Fibroblast of lung (primary cell): ENCODE measurements at places on chromosomes 12 and 14. TPM values are rescaled to one million over a fixed set of nuclear protein-coding genes. Genes with fewer than 3 reads are reported as not detected.

The MTERF2 gene
- total RNA-seq: 6.2 and 7.3 TPM in 2 replicates

The PRKD1 gene
- 15.9 and 20.1 TPM in 2 replicates for total RNA-seq

The GZMB gene
- total RNA-seq: not detected in 2 replicates

The DIO2 gene
- 0.77 and 3.3 TPM in 2 replicates for total RNA-seq

The CINP gene
- total RNA-seq: 41.6 and 42.8 TPM in 2 replicates

The WNT1 gene
- not detected in 2 replicates for total RNA-seq

The CPNE6 gene
- not detected in 2 replicates for total RNA-seq

The CCDC177 gene
- not detected in 2 replicates for total RNA-seq

The ARHGEF40 gene
- 23.6 and 24.7 TPM in 2 replicates for total RNA-seq

The PYGL gene
- total RNA-seq: 58.6 and 76.8 TPM in 2 replicates

The CARMIL3 gene
- total RNA-seq: 0.17 and 0.26 TPM in 2 replicates

The ADAM21 gene
- total RNA-seq: 0.51 and 0.66 TPM in 2 replicates

The SRSF9 gene
- total RNA-seq: 176 and 188 TPM in 2 replicates

The SYNE2 gene
- 10.3 and 15.4 TPM in 2 replicates for total RNA-seq

The DCP1B gene
- total RNA-seq: 10.4 and 11.3 TPM in 2 replicates

The PIK3C2G gene
- total RNA-seq: not detected in 2 replicates

The CDH24 gene
- 5.6 and 6.2 TPM in 2 replicates for total RNA-seq

The CD27 gene
- 0.17 TPM in 1 of 2 replicates, not detected in the other for total RNA-seq

The TSHR gene
- total RNA-seq: not detected in 2 replicates

The CD163L1 gene
- 0.33 TPM in 1 of 2 replicates, not detected in the other for total RNA-seq

The NR1H4 gene
- total RNA-seq: not detected in 2 replicates

The EMC9 gene
- 12.3 and 18.0 TPM in 2 replicates for total RNA-seq

The ZBTB42 gene
- 2.3 and 2.8 TPM in 2 replicates for total RNA-seq

The PMEL gene
- 0.26 and 0.50 TPM in 2 replicates for total RNA-seq

The MANSC4 gene
- 0.17 TPM in 1 of 2 replicates, not detected in the other for total RNA-seq

The FAM186B gene
- 0.33 and 0.51 TPM in 2 replicates for total RNA-seq

The APOLD1 gene
- 1.5 and 3.1 TPM in 2 replicates for total RNA-seq

The P3H3 gene
- total RNA-seq: 72.4 and 96.3 TPM in 2 replicates

The POTEM gene
- not detected in 2 replicates for total RNA-seq

The SHMT2 gene
- total RNA-seq: 358 and 380 TPM in 2 replicates

The SUDS3 gene
- total RNA-seq: 31.4 and 34.2 TPM in 2 replicates

The OR11H6 gene
- not detected in 2 replicates for total RNA-seq

The PARP2 gene
- 5.6 and 6.6 TPM in 2 replicates for total RNA-seq

The BIN2 gene
- total RNA-seq: not detected in 2 replicates

The KRT83 gene
- not detected in 2 replicates for total RNA-seq

The PTGES3 gene
- 53.7 and 60.3 TPM in 2 replicates for total RNA-seq

The TAS2R46 gene
- total RNA-seq: 1.5 and 2.0 TPM in 2 replicates

The OR10G3 gene
- not detected in 2 replicates for total RNA-seq

The HOXC12 gene
- total RNA-seq: not detected in 2 replicates

The LRP1-AS gene
- total RNA-seq: not detected in 2 replicates

The VDR gene
- 9.8 and 16.2 TPM in 2 replicates for total RNA-seq

The MDM1 gene
- total RNA-seq: 12.4 and 12.8 TPM in 2 replicates

The A2M gene
- total RNA-seq: 95.0 and 239 TPM in 2 replicates

The GALNT8 gene
- total RNA-seq: under 0.01 TPM in 2 replicates

The CLEC9A gene
- total RNA-seq: not detected in 2 replicates

The CEBPE gene
- not detected in 2 replicates for total RNA-seq

The TESPA1 gene
- not detected in 2 replicates for total RNA-seq

The CLEC12A gene
- not detected in 2 replicates for total RNA-seq

The DEGS2 gene
- total RNA-seq: under 0.01 and 0.26 TPM in 2 replicates

The LMNTD1 gene
- total RNA-seq: not detected in 2 replicates

The PLEKHD1 gene
- under 0.01 TPM in 2 replicates for total RNA-seq

The CRADD gene
- total RNA-seq: 11.8 and 21.1 TPM in 2 replicates

The IQSEC3 gene
- total RNA-seq: 0.77 and 1.3 TPM in 2 replicates

The IRF9 gene
- 110 and 142 TPM in 2 replicates for total RNA-seq

The FAIM2 gene
- 0.50 and 3.6 TPM in 2 replicates for total RNA-seq

The LGALS3 gene
- total RNA-seq: 430 and 434 TPM in 2 replicates

The CIT gene
- 4.6 and 25.4 TPM in 2 replicates for total RNA-seq
